ENCODE measurements at places on chromosomes 4 and X.

DNA sequence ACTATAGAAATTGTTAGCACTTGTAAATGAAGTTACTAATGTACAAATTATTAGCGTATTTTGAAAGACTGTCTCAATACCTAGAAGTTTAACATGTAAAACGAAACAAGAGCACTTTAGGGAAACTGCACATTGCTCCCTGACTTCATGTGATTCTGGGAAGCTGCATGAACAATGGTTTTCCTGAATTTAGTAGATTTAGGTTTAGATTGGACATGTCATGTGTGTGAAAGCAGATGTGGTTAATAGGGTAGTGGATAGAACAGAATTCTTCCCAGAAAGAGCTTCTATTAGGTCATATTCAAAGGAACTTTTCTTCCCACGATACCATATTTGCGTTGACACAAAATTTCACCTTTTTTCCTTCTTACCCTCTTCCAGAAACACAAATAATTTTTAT lies 14.9 kb upstream of the CXCL8 start:
- DNase-seq, result no peak

GRCh38 chr4:132180020-132180427 lies 969.1 kb upstream of the PCDH10 start:
- DNase-seq, result no peak

GRCh38 chr4:140807491-140808252 lies 51.5 kb upstream of the TBC1D9 start:
- DNase-seq, result no peak

- no peak for DNase-seq
Observed at GRCh38 chr4:78753091-78753490, 23.1 kb upstream of the BMP2K start.

DNA sequence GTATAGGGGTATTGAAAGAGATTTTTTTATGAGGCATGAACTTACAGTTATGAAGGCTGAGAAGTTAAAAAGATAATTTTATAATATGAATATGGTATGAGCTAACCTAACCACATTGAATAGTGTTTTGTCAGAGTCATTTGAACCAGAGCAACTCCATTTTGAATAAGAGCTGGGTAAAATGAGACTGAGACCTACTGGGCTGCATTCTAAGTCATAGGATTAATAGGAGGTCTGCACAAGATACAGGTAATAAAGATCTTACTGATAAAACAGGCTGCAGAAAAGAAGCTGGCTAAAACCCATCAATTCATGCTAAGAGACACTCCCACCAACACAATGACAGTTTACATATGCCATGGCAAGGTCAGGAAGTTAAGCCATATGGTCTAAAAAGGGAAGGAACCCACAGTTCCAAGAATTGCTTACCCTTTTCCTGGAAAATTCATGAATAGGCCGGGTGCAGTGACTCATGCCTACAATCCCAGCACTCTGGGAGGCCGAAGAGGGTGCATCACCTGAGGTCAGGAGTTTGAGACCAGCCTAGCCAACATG lies 209.2 kb downstream of the TECRL start:
- DNase-seq, result no peak

- no peak for DNase-seq
Observed at GRCh38 chrX:23742174-23742696, 841 bp downstream of the ACOT9 start.

DNA sequence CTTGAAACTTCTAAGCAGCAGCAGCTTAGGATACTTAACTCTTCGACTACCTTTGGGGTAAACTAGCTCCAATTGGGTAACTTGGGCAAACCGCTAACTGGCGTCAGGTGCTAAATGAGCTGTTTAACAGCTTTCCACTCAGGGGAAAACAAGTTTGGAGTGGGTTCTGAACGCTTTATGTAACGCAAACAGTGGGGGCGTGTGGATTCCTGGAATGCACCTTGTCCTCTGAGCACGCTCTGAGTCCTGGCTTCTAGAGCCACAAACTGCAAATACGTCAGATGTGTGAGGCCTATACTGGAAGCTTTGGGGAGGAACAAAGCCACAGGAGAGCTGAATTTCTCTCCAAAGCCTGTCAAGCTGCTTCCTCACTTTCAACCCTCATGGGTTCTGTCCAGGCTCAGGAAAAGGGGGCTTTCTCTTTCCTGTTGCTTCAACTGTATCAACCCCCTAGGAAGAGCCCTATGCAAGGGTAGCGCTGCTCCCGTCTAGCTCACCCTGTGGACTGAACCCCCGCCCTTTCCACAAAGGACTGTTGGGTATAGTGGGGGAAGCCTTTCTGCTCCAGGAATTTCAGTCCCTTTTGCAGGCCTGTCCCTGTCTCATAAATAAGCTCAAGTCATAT lies 4.5 kb upstream of the WDR1 start:
- DNase-seq, result no peak

DNA sequence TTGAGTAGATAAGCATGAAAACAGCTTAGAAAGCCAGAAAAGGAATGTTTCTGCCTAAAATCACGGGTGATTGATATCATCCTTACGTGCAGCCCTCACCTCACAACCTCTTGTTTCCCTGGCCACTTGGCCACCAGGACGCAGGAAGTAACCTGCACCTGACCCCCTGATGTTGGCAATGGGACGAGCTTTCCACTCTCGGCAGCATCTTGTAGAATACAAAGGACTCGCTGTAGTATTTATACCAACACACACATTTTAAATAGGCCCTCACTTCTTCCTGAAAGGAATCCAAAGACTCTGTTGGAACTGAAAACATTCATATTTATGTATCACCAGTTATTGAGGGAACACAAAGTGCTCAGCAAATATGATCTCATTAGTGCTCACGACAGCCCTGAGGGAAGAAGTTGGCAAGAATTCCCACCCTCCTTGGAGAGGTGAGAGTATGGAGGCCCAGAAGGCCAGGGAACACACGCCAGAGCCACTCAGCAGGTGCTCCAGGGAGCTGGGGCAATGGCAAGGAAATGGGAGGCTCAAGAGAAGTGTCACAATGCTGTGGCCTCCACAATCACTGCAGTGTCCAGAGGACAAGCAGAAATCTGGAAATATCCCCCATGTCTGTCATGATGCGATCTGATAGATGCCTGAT lies 103.3 kb upstream of the KIT start:
- no peak for DNase-seq

DNA sequence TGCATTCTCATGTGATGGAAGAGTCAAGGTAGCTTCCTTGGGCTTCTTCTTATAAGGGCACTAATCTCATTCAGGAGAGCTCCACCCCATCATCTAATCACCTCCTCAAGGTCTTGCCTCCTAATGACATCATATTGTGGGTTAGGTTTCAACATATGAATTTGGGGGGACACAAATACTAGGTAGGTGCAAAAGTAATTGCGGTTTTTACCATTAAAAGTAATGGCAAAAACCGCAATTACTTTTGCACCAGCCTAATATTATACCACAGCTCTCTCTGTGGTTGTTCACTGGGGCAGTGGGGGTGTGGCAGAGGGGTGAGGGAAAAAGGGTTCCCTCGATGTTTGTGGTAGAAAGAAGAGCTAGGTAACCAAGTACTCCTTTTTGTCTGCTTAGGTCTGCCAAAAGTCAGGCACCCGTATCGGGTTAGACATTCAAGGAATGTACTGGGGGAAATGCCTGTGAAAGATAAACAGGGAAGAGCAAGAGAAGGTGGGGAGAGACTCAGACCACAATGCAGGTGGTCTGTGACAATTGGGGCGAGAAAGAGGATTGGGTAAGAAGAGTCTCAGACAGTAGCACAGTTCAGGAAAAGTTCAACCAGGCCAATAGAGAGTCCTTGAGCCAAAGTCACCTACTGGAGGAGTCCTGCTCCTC lies 78.9 kb upstream of the MTM1 start:
- DNase-seq, result no peak

DNA sequence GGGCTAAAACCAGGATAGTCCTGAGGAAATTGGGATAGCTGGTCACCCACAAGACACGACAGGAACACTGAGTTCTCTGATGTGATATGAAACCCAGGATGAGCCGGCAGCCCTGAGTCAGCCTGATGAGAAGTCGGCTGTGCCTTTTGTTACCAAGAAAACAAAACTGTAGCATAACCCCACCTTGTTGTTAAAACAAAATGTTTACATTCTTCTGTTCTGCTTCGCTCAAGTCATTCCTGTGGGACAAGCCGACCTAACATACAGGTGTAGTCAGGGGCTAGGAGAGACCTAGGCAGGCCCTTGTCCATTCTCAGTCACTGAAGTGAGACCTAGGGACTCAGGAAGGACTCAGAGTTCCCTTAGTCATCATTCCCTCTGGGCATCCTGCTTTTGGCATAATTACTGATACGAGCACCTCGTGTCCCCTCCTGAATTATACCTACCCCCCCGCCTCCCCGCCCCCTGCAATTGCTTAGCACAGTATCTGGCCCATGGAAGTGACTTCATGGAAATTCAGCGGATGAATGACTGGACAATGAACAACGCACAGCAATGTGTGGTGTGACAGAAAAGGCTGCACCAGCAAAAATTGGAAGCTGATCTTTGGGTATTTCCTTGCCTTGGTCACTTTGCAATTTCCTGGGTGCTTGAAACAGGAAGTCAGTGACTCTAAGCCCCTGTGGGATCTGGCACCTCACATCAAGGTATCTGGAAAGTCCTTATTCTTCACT lies 31.9 kb upstream of the TLR2 start:
- DNase-seq, result no peak

- no peak for DNase-seq
Observed at GRCh38 chrX:11965436-11965835, 172.8 kb upstream of the FRMPD4 start.

GRCh38 chr4:142697320-142697719 lies 148.8 kb downstream of the INPP4B start:
- no peak for DNase-seq

DNA sequence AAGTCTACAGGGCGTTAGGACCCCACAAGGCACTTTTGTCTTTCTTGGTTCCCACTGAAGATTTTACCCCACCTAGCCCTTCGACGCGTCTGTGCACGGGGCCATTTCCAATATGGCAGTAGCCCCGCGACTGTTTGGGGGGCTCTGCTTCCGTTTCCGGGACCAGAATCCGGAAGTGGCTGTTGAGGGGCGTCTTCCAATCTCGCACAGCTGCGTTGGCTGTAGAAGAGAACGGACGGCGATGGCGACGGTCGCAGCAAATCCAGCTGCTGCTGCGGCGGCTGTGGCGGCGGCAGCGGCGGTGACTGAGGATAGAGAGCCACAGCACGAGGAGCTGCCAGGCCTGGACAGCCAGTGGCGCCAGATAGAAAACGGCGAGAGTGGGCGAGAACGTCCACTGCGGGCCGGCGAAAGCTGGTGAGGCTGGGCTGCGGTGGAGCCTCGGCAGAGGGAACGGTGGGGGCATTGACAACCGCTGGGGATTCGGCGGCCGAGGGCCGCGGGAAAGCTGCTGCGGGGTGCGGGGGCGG lies at the start of gene USP11:
Gene USP11, plus strand, starts transcription at position 207 of the 530 bp plus-strand sequence. Its CDS starts 35 bp downstream, at position 242.
- no peak for DNase-seq

GRCh38 chr4:20773144-20773997 lies 73.1 kb downstream of the PACRGL start:
- peak; percentile 49 for DNase-seq

GRCh38 chrX:154800478-154801210 lies 4.6 kb downstream of the MPP1 start:
- DNase-seq, result peak; percentile 43
